Cardiac muscle cell (in vitro differentiated cells and primary cell): ENCODE measurements at places on chromosomes 6 and 20. TPM values are rescaled to one million over a fixed set of nuclear protein-coding genes. Genes with fewer than 3 reads are reported as not detected.

DNA sequence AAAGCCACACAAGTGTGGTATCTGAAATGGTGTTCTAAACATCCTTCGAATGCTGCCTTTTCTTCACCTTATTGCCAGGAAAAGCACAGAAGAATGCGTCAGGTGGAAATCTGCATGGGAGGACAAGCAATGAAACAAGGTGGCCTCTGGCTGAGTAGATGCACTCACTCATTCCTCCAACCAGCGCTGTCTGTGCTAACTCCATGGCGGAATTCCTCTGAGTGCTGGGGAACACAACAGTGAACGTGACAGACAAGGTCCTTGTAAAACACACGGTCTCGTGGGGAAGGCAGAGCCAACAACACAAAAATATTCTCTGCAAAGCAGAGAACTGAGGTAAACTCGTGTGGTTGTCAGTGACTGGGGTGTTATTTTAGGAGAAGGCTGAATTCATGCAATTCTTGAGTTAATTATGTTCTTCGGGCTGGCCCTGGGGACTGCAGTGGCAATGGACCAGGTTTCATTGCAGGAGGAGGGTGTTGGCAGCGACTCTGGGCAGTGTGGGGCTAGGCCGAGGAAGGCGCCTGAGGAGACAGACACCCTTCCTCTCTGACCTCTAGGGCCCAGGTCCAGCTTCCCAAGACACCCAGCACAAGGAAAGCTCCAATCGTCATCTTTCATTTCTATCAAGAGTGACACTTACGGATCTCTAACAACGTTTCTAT lies 339.7 kb downstream of the PRKN start:
- no peak overlapping the region for H3K27ac ChIP-seq
- peak; percentile 23 for DNase-seq
- H3K4me3 ChIP-seq: no peak overlapping the region
- H3K27me3 ChIP-seq: no peaks in the 10 kb centered on the region
- H3K4me1 ChIP-seq: no peaks in the 10 kb centered on the region

DNA sequence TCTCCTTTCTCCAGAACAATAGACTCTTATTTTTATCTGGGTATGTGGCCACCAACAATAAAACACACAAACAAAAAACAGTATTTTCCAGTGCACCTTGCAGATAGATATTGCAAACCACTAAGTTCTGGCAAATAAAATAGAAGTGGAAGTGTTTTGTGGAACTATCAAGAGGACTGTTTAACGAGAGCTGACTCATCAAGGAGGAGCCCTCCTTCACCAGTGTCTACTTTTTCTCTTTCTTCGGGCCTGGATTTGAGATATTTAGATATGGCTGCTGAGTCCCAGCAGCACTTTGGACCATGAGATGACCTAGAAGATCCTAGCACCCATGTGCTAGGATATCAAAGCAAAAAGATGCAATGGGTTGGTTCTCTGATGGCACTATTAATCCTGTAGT lies 154.7 kb downstream of the AIG1 start:
- H3K27me3 ChIP-seq: no peaks in the 10 kb centered on the region
- no peak overlapping the region for H3K4me3 ChIP-seq
- H3K27ac ChIP-seq: no peak overlapping the region
- peaks cover 11% of the 10 kb centered on the region for H3K4me1 ChIP-seq
- H3K36me3 ChIP-seq: no peaks in the 10 kb centered on the region

- H3K36me3 ChIP-seq: no peaks in the 10 kb centered on the region
- H3K4me3 ChIP-seq: no peak overlapping the region
- H3K27me3 ChIP-seq: no peaks in the 10 kb centered on the region
- peaks cover 3% of the 10 kb centered on the region for H3K4me1 ChIP-seq
Observed at GRCh38 chr6:55299286-55299985, 27.8 kb upstream of the GFRAL start.

DNA sequence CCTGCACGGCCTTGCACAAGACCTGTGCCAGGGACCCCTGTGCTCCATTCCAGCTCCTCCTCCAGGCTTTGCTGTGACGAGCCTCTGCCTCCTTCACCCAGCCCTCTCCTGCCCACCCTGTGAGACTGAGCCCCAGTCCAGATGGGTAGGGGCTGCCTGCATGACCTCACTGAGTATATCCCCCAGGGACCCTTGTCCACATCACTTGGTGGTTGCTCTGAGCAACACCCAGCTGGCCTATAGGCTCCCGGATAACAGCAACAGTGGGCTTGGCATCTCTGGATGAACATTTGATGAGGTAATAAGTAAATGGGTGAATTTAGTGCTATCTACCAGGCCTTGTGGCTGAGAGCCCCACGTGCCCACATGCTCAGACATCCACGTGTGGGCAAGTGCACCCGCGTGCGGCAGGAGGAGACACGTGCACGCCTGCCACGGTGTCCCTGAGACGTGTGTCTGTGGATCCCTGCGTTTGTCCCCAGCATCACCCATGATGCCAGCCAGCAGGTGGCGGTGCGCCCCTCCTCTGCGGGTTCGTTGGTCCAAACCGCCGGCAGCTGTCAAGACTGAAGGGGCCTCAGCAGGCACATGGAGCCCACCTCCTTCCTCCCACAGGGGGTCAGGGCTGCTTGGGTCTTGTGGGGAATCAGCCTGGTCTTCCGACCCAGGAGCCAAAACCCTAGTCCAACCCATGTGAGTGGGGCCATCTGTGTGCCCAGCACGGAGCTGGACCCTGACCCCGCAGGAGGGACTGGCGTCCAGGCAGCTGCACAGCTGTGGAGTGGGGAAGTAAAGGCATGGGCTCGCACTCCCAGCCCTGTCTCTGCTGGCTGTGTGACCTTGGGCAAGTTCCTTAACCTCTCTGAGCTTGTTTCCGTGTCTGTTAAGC lies 45.9 kb downstream of the FGD2 start:
- no peak overlapping the region for H3K27ac ChIP-seq
- H3K36me3 ChIP-seq: no peaks in the 10 kb centered on the region
- peak; percentile 86 for DNase-seq
- no peaks in the 10 kb centered on the region for H3K4me1 ChIP-seq

GRCh38 chr6:145924600-145924999 lies 39.6 kb downstream of the SHPRH start:
- peaks cover 64% of the 10 kb centered on the region for H3K36me3 ChIP-seq
- H3K4me1 ChIP-seq: peaks cover 5% of the 10 kb centered on the region
- no peak overlapping the region for H3K4me3 ChIP-seq
- no peak overlapping the region for H3K27ac ChIP-seq

DNA sequence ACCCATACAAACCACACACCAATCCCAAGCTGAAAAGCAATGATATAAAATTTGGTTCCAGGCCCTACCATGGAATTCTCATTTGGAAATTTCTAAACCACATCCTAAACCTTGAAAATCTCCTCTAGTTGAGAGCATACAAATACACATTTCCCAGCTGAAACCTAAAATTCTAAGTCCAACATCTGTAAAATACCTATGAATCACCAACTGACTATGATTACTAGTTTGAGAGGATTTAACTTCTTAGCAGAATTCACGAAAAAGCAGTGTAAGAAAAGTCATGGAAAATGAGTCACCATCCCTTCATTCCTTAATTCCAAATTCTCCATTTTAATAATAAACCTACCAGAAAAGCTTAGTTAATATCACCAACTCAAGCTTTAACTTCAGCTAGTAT lies 15.4 kb downstream of the RANBP9 start:
- no peaks in the 10 kb centered on the region for H3K27me3 ChIP-seq
- H3K27ac ChIP-seq: no peak overlapping the region
- peaks cover 6% of the 10 kb centered on the region for H3K4me1 ChIP-seq
- H3K4me3 ChIP-seq: no peak overlapping the region
- H3K36me3 ChIP-seq: peaks cover 3% of the 10 kb centered on the region

- H3K4me3 ChIP-seq: no peak overlapping the region
- no peaks in the 10 kb centered on the region for H3K27me3 ChIP-seq
- H3K27ac ChIP-seq: no peak overlapping the region
- no peaks in the 10 kb centered on the region for H3K36me3 ChIP-seq
- peak; percentile 38 for DNase-seq
Observed at GRCh38 chr20:46928580-46929132, 34.0 kb downstream of the EYA2 start.

DNA sequence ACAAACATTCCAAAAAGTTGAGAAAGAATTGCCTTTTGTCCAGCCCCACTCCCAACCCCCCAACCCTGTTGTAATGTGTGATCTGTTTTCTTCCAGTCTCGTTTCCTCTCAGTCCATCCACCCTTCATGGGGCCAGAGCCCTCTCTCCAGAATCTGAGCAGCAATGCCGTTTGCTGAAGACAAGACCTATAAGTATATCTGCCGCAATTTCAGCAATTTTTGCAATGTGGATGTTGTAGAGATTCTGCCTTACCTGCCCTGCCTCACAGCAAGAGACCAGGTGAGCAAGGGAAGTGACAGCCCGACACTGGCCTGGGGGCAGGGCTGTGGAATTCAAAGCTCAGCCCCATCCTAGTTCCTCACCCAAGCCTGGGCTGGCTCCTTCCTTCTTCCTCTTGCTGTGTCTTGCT lies 7.8 kb downstream of the MAVS start:
- no peak overlapping the region for H3K27ac ChIP-seq
- no peak overlapping the region for H3K4me3 ChIP-seq
- no peaks in the 10 kb centered on the region for H3K27me3 ChIP-seq
- peaks cover 8% of the 10 kb centered on the region for H3K36me3 ChIP-seq
- H3K4me1 ChIP-seq: no peaks in the 10 kb centered on the region

DNA sequence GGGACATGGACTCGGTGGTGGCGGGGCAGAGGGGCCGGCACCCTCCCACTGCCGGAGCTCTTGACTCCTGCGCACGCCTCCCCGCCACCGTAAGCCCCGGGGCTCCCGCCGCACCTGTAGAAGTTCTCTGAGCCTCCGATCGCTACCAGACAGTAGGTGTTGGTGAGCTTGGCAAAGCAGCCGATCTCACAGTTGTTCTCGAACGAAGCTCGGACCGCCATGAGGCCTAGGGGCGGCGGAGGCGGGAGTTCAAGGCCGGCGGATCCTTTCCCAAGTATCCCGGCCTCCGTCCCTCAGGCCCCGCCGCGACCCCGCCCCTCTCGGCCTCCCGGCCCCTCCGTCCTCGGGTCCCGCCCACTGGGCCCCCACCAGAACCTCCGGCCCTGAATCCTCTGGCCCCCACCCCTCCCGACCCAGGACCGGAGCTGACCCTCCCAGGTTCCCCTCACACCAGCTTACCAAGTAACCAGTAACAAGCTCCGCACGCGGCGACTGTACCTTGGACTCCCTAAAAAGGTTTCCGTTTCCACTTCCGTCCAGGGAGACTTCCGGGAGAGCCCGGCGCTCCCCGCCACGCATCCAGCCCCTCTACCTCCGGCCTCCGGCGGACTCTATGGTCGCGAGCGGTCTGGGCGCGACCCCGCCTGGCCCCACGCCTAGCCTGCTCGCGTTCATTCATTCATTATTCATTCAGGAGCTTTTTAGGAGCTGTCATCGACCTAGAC lies at the start of gene EIF6:
Gene EIF6, minus strand, starts transcription at position 506 of the 725 bp plus-strand sequence. Its CDS starts 285 bp downstream, at position 221.
- peaks cover 6% of the 10 kb centered on the region for H3K4me1 ChIP-seq
- peaks cover 15% of the 10 kb centered on the region for H3K36me3 ChIP-seq
- no peaks in the 10 kb centered on the region for H3K27me3 ChIP-seq

GRCh38 chr20:44644667-44645131 lies 6.8 kb downstream of the ADA start:
- DNase-seq: no peak
- H3K36me3 ChIP-seq: no peaks in the 10 kb centered on the region
- H3K27me3 ChIP-seq: no peaks in the 10 kb centered on the region
- H3K4me1 ChIP-seq: peaks cover 13% of the 10 kb centered on the region
- H3K4me3 ChIP-seq: no peak overlapping the region

The FKBP1C gene
- 0.30 and 0.46 TPM in 2 replicates for total RNA-seq

The C6orf141 gene
- 0.54 TPM in 1 of 2 replicates, not detected in the other for total RNA-seq

The C20orf202 gene
- total RNA-seq: 0.14 and 0.83 TPM in 2 replicates
